Activated T-cell treated with anti-CD3 and anti-CD28 coated beads, Interleukin-2, amount 50 U/mL, for 72 hours (primary cell): ENCODE measurements at places on chromosomes 1 and 21. TPM values are rescaled to one million over a fixed set of nuclear protein-coding genes. Genes with fewer than 3 reads are reported as not detected.

The ERO1B gene
- total RNA-seq = 5.9 TPM

GRCh38 chr1:241532864-241533263 lies 686 bp downstream of the KMO start:
- peaks cover 36% of the 10 kb centered on the region for H3K4me1 ChIP-seq
- peaks cover 4% of the 10 kb centered on the region for H3K36me3 ChIP-seq
- peak overlapping the region; percentile 36 for H3K4me3 ChIP-seq
- peak overlapping the region; percentile 32 for H3K27ac ChIP-seq

GRCh38 chr1:225879521-225880221 lies 2.5 kb downstream of the TMEM63A start:
- peaks cover 71% of the 10 kb centered on the region for H3K4me1 ChIP-seq
- no peaks in the 10 kb centered on the region for H3K27me3 ChIP-seq
- H3K4me3 ChIP-seq = peak overlapping the region; percentile 96
- peaks cover 8% of the 10 kb centered on the region for H3K36me3 ChIP-seq
- H3K27ac ChIP-seq = no peak overlapping the region

- no peak overlapping the region for H3K27ac ChIP-seq
- H3K4me1 ChIP-seq = peaks cover 19% of the 10 kb centered on the region
- DNase-seq = no peak
These were observed 456 bp downstream of the COL8A2 start for GRCh38 chr1:36124404-36125128.

- H3K27ac ChIP-seq = no peak overlapping the region
- no peaks in the 10 kb centered on the region for H3K4me1 ChIP-seq
- H3K4me3 ChIP-seq = no peak overlapping the region
These were observed 127.9 kb downstream of the FAF1 start for GRCh38 chr1:50832167-50832566.

- no peak overlapping the region for H3K27ac ChIP-seq
- DNase-seq = no peak
- H3K27me3 ChIP-seq = peaks cover 23% of the 10 kb centered on the region
- H3K4me3 ChIP-seq = no peak overlapping the region
These were observed 51.6 kb upstream of the ADARB1 start for GRCh38 chr21:45022736-45023135.

GRCh38 chr1:11178021-11179015 lies 10.8 kb upstream of the ANGPTL7 start:
- DNase-seq = no peak
- H3K4me3 ChIP-seq = no peak overlapping the region
- H3K4me1 ChIP-seq = no peaks in the 10 kb centered on the region
- no peaks in the 10 kb centered on the region for H3K27me3 ChIP-seq
- H3K27ac ChIP-seq = no peak overlapping the region

DNA sequence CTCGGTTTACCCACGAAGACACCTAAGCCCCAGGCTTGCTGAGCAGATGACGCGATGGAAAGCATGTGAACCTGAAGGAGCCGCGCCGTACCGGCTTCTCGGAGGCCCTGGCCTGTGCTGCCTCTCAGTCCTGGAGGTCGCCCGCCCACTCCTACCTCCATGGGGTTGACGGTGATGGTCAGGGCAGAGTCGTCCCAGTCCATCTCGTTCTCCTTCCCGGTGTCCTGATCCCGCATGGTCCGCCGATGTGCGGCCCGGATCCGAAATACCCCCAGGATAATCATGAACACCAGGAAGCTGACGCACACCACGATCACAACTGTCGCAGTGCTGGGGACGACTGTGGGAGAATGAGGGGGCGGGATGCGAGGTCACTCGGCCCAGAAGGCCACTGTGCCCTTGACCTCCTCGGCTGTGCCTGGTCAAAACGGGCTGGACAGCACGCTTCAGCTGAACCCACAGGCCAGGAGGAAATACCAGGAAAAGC lies 79.6 kb downstream of the PIK3CD start:
- no peaks in the 10 kb centered on the region for H3K27me3 ChIP-seq
- H3K4me3 ChIP-seq = no peak overlapping the region
- H3K27ac ChIP-seq = peak overlapping the region; percentile 3
- peaks cover 68% of the 10 kb centered on the region for H3K4me1 ChIP-seq
- no peak for DNase-seq

GRCh38 chr1:11540773-11541160 lies 61.8 kb downstream of the DISP3 start:
- H3K27ac ChIP-seq = no peak overlapping the region
- no peak for DNase-seq
- no peaks in the 10 kb centered on the region for H3K36me3 ChIP-seq
- H3K27me3 ChIP-seq = no peaks in the 10 kb centered on the region
- H3K4me1 ChIP-seq = no peaks in the 10 kb centered on the region

The KCNJ10 gene
- total RNA-seq = 0.65 TPM

GRCh38 chr1:217526636-217527035 lies 104.3 kb downstream of the GPATCH2 start:
- no peaks in the 10 kb centered on the region for H3K27me3 ChIP-seq
- no peak overlapping the region for H3K4me3 ChIP-seq
- no peaks in the 10 kb centered on the region for H3K36me3 ChIP-seq
- no peak for DNase-seq

GRCh38 chr1:184806296-184806721 lies 51.7 kb upstream of the EDEM3 start:
- peaks cover 2% of the 10 kb centered on the region for H3K36me3 ChIP-seq
- H3K27ac ChIP-seq = no peak overlapping the region
- peaks cover 9% of the 10 kb centered on the region for H3K4me1 ChIP-seq
- H3K27me3 ChIP-seq = no peaks in the 10 kb centered on the region
- H3K4me3 ChIP-seq = no peak overlapping the region

DNA sequence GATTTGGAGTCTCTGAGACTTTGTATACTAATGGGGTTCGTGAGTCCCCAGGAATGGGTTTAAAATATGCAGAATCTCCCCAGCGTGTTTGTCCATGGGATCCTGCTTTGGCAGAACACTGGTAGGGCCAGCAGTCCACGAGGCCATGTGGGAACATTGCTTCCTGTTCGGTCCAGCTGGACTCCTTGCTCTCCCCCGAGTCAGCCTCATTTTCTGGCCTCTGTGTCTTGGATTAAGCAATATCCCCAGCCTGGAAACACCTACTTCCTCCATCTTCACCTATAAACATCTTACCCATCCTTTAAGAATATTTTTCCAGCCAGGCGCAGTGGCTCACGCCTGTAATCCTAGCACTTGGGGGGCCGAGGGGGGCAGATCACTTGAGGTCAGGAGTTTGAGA lies 142.4 kb downstream of the NAV1 start:
- no peak overlapping the region for H3K4me3 ChIP-seq
- H3K4me1 ChIP-seq = no peaks in the 10 kb centered on the region
- peaks cover 13% of the 10 kb centered on the region for H3K27me3 ChIP-seq
- H3K27ac ChIP-seq = no peak overlapping the region

The OR2T2 gene
- not detected for total RNA-seq

DNA sequence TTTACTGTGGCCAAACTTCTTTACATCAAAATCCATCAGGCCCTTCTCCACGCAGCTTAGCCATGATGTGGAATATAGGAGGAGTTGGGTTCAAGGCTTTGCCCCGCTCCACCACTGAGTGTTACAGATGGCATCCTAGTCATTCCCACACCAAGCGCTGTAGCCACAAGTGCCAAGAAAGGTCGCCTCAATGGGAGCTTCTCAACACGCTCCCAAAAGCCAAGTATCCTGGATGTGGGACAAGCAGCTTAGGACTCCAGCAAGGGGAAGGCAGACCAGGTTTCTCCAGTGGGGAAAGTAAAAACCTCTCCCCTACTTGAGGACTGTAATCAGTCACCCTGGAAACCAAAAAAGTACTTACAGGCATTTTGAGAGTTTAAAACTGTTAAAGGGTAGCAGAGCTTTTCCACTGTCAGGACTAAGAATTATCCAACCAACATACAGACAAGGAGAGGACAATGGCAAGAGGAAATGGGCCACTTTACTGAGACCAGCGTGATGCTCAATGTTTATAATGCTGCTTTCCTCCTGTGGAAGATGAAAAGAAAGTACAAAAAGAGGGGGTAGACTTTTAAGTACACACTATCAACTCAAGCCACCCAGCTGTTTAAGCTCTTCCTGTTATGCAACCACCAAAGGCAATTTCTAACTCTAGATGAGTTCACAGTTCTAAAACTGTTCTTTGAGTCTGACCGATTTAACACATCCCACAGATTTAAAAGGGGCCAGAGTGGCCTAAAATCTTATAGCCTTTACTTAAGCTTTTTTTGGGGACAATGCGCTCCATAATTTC lies 120.7 kb upstream of the KRTAP19-8 start:
- DNase-seq = no peak
- peak overlapping the region; percentile 77 for H3K4me3 ChIP-seq
- no peaks in the 10 kb centered on the region for H3K27me3 ChIP-seq
- H3K27ac ChIP-seq = peak overlapping the region; percentile 80

- no peak overlapping the region for H3K4me3 ChIP-seq
- no peaks in the 10 kb centered on the region for H3K4me1 ChIP-seq
- H3K27me3 ChIP-seq = no peaks in the 10 kb centered on the region
These were observed 883.5 kb upstream of the ADGRL2 start for GRCh38 chr1:80917225-80917624.
